ENCODE measurements at places on chromosomes 5 and 9.

- no peak for DNase-seq
These were observed 218.3 kb downstream of the FBXO4 start for GRCh38 chr5:42143361-42143760.

DNA sequence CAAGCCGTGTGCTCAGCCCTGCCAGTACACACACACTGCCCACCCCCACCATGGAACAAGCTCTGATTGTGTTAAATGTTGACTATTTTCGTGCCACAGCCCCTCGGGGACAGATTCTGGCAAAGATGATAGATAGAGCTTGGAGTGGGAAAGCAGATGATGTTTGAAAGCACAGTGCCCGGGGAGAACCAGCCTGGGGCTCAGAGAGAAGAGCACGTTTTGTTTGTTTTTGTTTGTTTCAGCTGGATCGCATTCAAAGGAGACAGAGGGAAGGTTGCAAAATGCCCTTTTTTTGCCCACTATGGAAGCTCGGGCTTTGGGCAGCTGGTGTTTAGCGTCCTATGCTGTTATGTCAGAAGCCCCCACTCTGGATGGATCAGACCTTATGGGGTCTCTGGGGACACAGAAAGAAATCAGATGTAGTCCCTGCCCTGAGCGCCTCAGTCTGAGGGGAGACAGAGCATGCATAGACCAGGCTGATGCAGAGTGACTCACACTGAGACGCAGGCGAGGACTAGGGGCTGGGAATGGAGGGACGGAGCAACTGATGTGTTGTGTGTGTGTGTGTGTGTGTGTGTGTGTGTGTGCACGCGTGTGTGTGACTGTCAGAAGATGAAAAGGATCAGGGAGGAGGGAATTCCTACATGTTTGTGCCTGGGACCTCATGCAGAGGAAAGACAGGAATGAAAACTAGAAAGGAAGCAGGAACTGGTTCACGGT, 229.7 kb downstream of the MELK start:
- no peak for DNase-seq

DNA sequence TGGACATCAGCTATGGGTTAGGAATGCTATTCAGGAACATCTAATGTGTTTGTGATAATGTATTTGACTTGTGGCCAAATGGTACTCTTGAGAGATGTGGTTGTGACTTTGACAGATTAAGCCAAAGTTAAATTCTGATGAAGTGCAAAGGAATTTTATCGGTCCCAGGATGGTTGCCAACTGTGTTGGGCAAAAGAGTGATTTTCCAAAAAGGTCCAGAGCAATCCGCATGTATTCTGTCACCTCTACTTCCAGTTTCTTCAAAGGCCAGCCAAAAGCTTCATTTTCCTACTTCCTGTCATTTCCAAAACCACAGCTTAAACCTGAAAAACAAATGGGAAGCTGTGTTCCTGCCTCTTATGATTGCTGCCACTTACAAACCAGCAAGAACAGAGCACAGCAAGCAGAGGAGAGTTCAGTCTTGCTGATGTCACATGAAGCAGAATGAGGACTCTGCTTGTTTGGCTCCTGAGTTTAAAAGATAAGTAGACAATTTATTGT, 59.8 kb downstream of the MARCHF3 start:
- no peak for DNase-seq

- DNase-seq: no peak
These were observed 22.6 kb downstream of the MYO10 start for GRCh38 chr5:16913187-16914107.

GRCh38 chr5:39532511-39532910, 107.7 kb upstream of the DAB2 start:
- DNase-seq: no peak

DNA sequence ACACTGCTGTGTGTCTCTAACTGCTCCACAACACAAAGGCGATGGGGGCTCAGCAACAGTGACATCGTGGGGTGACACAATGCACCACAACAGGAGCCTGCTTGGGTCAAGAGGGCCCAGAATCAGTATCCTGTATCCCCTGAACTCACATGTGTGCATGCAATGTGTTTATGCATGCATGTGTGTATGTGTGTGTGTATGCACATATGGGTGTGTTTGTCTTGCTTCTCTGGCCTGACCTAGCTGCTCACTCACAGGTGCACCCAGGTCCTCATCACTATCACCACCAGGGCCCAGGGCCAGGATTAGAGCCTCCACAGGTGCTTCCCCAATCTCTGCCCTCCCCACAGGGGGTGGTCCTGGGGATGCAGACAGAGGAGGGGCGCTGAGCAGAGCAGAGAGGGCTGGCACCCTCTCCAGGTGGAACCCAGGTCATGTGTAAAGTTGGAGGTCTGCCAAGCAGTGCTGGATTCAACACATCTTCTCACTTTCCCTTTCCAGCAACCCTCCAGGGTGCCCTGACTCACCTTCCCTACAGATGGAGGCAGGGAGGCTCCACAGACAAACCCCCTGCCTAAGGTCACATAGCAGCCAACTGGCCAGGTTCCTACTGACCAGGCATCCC, 18.1 kb upstream of the ZNF484 start:
- DNase-seq: no peak

Measured in T1000 (cell line).